Activated CD4-positive, alpha-beta T cell treated with anti-CD3 and anti-CD28 coated beads, Interleukin-2, amount 10 ng/mL, durations not matched to agents 7 days and 5 days (primary cell): ENCODE measurements at places on chromosomes 1 and 21. TPM values are rescaled to one million over a fixed set of nuclear protein-coding genes. Genes with fewer than 3 reads are reported as not detected.

Gene PDC
- total RNA-seq: not detected

Gene BLACAT1
- total RNA-seq: 0.23 TPM

Gene EXTL2
- 3.5 TPM for total RNA-seq

Gene C1orf210
- not detected for total RNA-seq

Gene HDGF
- 288 TPM for total RNA-seq

Gene NOS1AP
- 0.06 TPM for total RNA-seq

Gene ATF6
- 22.9 TPM for total RNA-seq

Gene TNFRSF4
- total RNA-seq: 44.1 TPM

Gene SLAMF9
- total RNA-seq: not detected
